ENCODE measurements at places on chromosomes 16 and 17. TPM values are rescaled to one million over a fixed set of nuclear protein-coding genes. Genes with fewer than 3 reads are reported as not detected.

RAMP2 gene
- not detected for total RNA-seq

PRSS53 gene
- 0.88 TPM for total RNA-seq

GPR179 gene
- total RNA-seq = not detected

CENPX gene
- total RNA-seq = 22.5 TPM

HOXB8 gene
- not detected for total RNA-seq

SPATA32 gene
- total RNA-seq = not detected
